ENCODE measurements at places on chromosomes 13 and 19.

DNA sequence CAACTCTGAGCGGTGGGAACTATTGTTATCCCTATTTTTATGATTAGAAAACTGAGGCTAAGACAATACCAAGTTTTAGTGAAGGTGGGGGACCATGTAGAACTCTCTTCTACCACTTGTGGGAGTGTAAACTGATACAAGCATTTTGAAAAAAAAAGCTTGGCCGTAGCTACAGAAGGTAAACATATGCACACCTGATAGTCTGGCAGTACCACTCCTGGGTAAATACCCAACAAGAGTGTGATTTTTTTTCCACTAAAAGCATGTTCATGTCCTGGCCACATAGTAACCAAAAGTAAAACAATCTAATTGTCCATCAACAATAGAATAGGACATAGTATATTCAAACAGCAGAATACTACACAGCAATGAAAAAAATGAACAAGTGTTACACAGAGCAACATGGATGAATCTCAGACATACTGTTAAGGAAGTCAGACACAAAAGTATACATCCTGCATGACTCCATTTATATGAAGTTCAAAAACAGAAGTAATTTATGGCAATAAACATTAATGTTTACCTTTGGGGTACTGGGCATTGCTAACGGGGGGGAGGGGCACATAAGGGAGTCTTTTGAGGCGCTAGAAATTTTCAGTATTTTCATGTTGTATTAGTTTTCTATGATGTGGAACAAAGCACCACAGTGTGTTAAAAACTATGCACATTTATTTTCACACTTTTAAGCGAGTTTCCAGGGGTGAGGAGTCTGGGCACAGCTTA, 6.4 kb upstream of the SPATA13 start:
- no peaks in the 10 kb centered on the region for H3K36me3 ChIP-seq
- H3K27ac ChIP-seq, result no peak overlapping the region
- H3K27me3 ChIP-seq, result no peaks in the 10 kb centered on the region
- peaks cover 15% of the 10 kb centered on the region for H3K4me1 ChIP-seq
- no peak for DNase-seq

DNA sequence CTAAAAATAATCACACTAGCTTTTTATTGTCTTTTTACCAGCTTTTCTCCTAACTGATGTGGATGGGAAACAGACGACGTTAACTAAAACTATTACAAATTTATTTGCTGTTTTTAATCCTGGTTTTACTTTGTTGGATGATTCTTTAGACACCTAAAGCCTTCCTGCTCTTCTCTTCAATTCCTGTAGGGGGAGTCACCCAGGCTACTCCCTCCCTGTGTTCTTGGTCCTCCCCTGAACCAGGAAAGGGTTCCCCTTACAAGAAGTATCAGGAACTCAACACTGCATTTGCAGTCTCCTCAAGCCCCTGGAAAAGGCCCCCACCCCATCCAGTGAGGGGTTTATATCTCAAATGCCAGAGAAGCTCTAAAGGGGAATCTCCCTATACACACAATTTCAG, 206.1 kb downstream of the SUCLA2 start:
- H3K36me3 ChIP-seq, result no peaks in the 10 kb centered on the region
- H3K4me3 ChIP-seq, result no peak overlapping the region
- no peak overlapping the region for H3K27ac ChIP-seq
- DNase-seq, result no peak

DNA sequence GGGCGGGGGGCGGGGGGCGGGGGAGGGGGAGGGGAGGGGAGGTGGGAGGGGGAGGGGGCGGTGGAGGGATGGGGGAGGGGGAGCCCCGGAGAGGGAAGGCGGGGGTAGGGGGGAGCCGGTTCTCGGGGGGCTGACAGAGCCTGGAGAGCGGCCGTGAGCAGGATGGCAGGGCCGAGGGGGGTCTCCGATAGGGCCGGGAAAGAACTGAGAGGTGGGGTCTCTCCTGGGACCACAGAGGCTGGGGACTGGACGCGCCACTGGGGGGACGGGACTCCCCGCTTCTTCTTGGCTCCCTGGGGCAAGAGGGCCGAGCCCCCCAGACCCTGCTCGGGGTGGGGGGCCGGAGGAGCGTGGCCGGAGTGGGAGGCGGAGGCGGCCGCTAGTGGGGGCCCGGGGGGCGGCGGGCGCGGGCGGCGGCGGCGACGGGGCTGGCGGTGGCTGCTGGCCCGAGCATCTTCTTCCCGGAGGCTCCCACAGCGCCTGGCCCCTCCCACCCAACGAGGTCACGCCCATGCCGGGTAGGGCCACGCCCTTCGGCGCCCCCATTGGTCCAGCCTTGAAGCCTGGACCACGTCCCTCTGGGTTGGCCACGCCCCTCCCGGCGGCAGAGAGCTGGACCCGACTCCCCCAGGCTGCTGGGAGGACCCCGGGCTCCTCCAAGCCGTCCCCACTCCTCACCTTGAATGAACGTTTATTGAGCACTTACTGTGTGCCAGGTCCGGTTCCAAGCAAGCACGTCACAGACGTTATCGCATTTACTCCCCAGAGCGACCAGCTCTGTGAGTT, at the start of gene NOVA2:
NOVA2 (minus strand) TSS at position 313 of the 786 bp plus-strand sequence. CDS start 514 bp downstream, outside the sequence.
- no peak within 1 kb of the TSS for H3K27ac ChIP-seq
- H3K4me1 ChIP-seq, result peaks cover 17% of the 10 kb centered on the region
- peak; percentile 89 for DNase-seq
- no peaks in the 10 kb centered on the region for H3K27me3 ChIP-seq
- no peaks in the 10 kb centered on the region for H3K36me3 ChIP-seq

- H3K27me3 ChIP-seq, result no peaks in the 10 kb centered on the region
- no peak overlapping the region for H3K27ac ChIP-seq
- peaks cover 2% of the 10 kb centered on the region for H3K36me3 ChIP-seq
- H3K4me1 ChIP-seq, result no peaks in the 10 kb centered on the region
- H3K4me3 ChIP-seq, result peak overlapping the region; percentile 90
Observed at GRCh38 chr19:51107406-51108065, 673 bp downstream of the CTU1 start.

DNA sequence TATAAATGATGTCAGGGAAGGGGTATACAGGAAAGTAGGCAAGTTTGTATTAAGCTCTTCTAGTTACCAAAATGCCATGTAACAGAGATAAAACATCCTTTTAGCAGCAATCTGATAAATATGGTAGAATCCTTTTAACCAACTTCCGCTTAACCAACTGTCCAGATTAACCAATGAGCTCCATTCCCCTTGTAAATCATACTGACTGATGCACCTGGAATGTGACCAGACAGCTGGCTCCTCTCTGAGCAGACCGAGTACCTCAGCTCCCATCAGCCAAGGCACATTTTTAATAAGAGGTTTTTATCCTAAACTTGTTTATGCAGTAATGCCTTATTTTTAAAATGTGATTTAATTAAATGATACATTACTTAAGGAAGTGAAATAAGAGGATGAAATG, 66.4 kb downstream of the KLF12 start:
- H3K36me3 ChIP-seq, result peaks cover 8% of the 10 kb centered on the region
- H3K27ac ChIP-seq, result no peak overlapping the region
- no peak for DNase-seq
- H3K27me3 ChIP-seq, result no peaks in the 10 kb centered on the region

DNA sequence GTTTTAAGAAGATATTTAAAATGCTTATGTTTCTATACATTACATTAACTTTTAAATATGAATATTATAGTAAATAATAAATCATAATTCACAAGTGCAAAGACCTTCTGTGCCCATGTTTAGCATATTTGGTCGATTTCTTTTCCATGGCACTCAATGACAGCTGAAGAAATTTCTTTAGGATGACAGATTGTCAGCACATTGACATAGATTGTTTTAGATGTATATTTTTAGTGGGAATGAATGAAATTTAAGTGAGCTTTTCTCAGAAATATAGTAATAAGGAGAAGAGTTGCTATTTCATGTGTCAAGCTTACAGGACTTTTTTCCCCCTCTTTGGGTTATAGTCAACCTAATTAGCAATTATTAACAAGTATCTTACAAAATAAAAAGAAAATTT, 256.5 kb downstream of the SHISA2 start:
- no peak for DNase-seq
- H3K4me3 ChIP-seq, result no peak overlapping the region
- no peaks in the 10 kb centered on the region for H3K27me3 ChIP-seq
- no peak overlapping the region for H3K27ac ChIP-seq
- H3K36me3 ChIP-seq, result no peaks in the 10 kb centered on the region

Data from neuronal stem cell (in vitro differentiated cells).